ENCODE measurements at places on chromosomes 13 and 19. TPM values are rescaled to one million over a fixed set of nuclear protein-coding genes. Genes with fewer than 3 reads are reported as not detected.

DNA sequence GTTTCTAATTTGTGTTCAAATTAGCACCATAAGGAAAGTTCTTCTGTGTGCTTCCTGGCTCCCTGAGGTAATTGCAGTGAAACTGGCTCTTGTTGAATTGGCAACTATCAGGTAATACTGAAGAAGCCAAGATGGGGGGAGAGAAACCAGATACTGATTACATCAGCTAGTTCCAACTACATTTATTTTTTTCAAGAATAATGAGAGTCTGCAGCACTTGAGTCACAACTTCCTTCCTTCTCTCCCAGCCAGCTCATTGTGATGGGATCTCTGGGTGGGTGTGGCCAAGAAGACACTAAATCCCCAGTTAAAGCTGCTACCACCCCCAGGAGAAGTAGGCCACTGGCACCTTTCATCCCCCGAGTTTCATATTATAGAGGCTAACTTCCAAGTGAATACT, 100.7 kb upstream of the RXFP2 start:
- no peak for DNase-seq

GRCh38 chr13:48400850-48401291, 12.0 kb downstream of the LPAR6 start:
- DNase-seq = no peak

DNA sequence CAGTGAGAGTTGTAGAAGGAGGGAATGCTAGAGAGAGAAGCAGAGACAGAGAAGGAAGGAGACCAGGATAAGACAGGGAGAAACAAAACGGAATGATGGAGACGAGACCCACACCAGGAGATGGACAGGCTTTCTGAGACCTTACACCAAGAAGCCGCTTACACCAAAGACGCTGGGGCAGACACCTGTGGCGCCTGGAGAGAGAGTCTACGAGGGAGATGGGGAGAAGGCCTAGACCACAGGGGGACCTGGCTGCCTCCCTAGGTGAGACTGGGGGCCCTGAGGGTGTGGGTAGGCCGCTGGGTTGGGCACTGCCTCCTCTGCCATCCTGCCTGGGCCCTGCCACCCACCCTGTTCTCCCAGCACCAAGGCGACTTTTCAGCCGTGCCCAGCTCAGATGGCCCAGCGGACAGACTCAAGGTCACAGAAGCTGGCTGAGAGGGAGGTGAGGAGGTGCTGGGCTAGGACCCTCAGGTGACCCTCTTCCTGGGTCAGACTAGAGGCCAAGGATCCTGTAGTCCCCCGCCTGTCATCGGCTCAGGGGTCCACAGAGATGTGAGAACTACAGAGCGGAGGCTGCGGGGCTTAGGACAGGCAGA, 5.0 kb downstream of the PLIN5 start:
- no peak for DNase-seq

ZNF229 gene
- 2.2 TPM for total RNA-seq

GRCh38 chr19:4374498-4375163, 25.7 kb downstream of the SH3GL1 start:
- peak; percentile 49 for DNase-seq

ZNF729 gene
- total RNA-seq = not detected

GRCh38 chr13:96816261-96816660, 178.0 kb downstream of the OXGR1 start:
- DNase-seq = no peak

- DNase-seq = no peak
These were observed 19.9 kb downstream of the TINCR start for GRCh38 chr19:5547881-5548280.

- no peak for DNase-seq
These were observed 54.3 kb downstream of the SLAIN1 start for GRCh38 chr13:77751513-77752456.

TTYH1 gene
- 0.84 TPM for total RNA-seq

GRCh38 chr13:30398601-30399072, 23.7 kb upstream of the UBE2L5 start:
- no peak for DNase-seq

POGLUT2 gene
- 4.4 TPM for total RNA-seq
